ENCODE measurements at places on chromosomes 2 and 18. TPM values are rescaled to one million over a fixed set of nuclear protein-coding genes. Genes with fewer than 3 reads are reported as not detected.

The POTEE gene
- total RNA-seq, result 0.46 TPM

The AGAP1 gene
- total RNA-seq, result 2.7 TPM

The GFPT1 gene
- 38.7 TPM for total RNA-seq

The ADD2 gene
- 0.74 TPM for total RNA-seq

The SPATS2L gene
- total RNA-seq, result 22.2 TPM

- DNase-seq, result no peak
Measured at GRCh38 chr2:112688086-112688880, 32.5 kb upstream of the NT5DC4 start.

GRCh38 chr2:20186078-20186854 lies 38.7 kb downstream of the SDC1 start:
- no peak for DNase-seq

- DNase-seq, result no peak
Measured at GRCh38 chr18:70415823-70416488, 127.1 kb downstream of the SOCS6 start.

DNA sequence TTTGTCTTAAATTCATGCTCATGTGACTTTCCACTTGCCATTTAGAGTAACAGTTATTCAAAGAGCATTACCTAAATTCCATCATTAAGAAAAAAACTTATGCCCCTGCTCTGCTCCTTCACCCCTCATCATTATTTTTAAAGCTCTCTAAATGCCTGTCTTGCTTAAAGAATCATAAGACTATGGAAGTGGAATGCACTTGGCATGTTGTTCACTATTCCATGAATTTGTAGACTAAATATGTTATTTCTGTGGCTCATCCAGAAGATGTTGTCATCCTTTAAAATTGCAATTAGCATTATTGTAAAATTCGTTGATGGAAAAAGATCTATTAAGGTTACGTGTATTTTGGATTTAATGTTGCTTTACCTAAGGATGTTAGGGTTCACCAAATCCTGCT lies 61.8 kb downstream of the FMNL2 start:
- DNase-seq, result no peak
